Esophagus muscularis mucosa (tissue), 4 donors: ENCODE measurements at places on chromosomes 2 and 18.

DNA sequence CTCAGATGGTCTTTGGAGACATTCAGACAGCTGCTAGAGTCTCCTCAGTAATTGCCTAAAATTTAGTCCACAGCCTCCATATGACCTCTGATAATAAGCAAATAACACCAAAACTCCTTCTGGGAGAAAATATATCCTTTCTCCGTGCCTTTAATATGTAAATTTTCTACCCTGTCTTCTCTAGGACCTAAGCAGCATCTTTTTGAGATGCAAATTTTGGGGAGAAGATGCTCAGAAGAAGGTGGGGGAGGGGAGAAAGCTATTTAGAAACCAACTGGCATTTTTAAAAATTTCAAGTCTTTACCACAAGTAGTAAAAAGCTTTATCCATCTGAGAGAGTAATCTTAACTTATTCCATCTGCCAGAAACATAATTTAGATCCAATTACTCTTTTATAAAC is 120.4 kb upstream of the MSH6 start:
- no peak for DNase-seq

DNA sequence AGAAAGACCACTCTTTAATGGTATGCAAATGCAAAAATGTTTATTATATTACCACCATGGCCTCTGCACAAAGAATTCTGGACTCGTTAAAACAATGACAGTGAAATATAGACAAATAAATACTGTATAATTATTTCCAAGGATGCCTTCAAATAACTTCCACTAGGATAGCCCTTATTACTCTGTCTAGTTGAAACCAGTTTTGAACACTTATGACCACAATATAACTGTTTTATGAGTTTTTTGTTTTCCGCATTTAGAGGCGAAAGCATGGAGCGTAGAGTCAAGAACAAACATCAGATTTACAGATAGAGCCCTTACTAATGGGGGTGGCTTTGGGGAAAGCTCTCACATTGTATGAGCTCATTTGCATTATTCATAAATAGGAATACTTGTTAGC is 559.5 kb downstream of the CNTNAP5 start:
- DNase-seq, result no peak

- no peak for DNase-seq
Observed at GRCh38 chr2:170162271-170162632, 15.7 kb upstream of the MYO3B start.

DNA sequence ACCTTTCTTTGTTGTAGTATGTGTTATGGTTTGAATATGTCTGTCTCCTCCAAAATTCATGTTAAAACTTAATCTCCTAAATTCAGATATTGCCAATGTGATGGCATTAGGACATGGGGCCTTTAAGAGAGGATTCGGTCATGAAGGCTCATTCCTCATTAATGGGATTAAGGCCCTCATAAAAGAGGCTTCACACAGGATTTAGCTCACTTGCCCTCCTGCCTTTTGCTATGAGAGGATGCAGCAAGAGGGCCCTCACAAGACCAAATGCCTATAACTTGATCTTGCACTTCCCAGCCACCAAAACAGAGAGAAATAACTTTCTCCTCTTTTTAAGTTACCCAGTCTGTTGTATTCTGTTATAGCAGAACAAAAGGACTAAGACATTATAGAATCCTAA is 19.7 kb downstream of the ZBTB14 start:
- no peak for DNase-seq
